ENCODE measurements at places on chromosomes 7 and 10.

DNA sequence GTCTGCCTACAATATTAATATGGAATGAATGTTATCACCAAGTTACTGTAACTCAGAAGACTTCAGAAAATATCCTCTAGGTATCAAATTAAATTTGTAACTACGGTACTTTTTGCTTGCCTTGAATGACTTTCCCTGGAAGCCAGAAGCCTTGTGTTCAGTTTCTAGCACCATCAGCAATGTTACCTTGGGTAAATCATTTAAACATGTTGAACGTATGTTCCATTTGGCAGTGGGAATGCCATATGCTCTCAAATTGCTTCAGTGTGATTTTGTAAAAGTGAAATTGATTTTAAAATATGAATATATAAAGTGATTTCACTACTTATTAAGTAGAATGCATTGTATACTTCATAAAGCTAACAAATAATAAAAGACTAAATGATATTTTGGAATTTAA lies 11.2 kb downstream of the RPA3 start:
- no peak for DNase-seq

- DNase-seq, result no peak
Observed at GRCh38 chr7:20267482-20267881, 50.3 kb upstream of the MACC1 start.

GRCh38 chr10:72068901-72069446 lies 19.4 kb downstream of the SPOCK2 start:
- no peak for DNase-seq

GRCh38 chr10:35637462-35637861 lies 4.6 kb downstream of the FZD8 start:
- DNase-seq, result no peak

DNA sequence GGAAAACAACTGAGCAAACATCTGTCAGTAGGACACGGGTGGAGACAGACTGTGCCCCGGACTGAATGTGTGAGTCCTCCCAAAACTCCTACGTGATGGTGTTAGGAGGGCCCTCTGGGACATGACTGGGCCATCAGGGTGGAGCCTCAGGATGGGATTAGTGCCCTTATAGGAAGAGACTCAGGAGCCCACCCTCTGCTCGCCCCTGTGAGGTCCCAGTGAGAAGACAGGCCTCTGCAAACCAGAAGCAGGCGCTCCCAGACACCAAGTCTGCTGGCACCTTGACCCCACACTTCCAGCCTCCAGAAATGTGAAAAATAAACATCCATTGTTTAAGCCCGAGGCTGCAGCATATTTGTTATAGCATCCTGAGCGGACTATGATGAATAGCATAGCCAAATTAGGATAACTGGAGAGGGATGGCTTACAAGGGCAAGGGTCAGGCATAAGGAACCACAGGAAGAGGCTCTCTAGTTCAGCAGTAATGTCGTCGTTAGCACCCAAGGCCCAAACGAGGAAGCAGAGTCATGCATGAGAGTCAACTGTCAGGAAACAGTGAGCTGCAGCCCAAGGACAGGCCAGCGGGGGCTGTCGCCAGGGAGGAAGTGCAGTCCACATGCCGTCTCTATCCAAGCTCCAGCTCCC lies 50.6 kb downstream of the PTPRN2 start:
- DNase-seq, result no peak

DNA sequence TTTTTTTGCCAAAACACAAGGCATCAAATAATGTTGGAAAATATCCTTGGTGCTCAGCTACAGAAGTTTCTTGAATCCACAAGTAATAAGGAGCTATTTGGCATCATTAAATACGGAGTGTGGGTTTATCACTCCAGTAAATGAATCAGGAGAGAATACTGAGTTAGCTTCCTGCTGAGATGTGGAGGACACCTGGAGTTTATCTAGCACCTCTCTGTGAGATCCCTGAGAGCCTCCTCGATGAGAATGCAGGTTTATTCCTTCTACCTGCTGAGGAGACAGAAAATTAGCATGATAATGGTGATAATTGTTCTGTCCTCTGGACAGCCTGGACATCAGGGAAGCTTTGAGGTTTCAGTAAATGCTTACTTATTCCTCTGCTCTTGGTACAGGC lies 40.5 kb downstream of the NRG3 start:
- no peak for DNase-seq

- peak; percentile 43 for DNase-seq
Observed at GRCh38 chr7:149742075-149742701, 31.2 kb downstream of the ZNF467 start.

DNA sequence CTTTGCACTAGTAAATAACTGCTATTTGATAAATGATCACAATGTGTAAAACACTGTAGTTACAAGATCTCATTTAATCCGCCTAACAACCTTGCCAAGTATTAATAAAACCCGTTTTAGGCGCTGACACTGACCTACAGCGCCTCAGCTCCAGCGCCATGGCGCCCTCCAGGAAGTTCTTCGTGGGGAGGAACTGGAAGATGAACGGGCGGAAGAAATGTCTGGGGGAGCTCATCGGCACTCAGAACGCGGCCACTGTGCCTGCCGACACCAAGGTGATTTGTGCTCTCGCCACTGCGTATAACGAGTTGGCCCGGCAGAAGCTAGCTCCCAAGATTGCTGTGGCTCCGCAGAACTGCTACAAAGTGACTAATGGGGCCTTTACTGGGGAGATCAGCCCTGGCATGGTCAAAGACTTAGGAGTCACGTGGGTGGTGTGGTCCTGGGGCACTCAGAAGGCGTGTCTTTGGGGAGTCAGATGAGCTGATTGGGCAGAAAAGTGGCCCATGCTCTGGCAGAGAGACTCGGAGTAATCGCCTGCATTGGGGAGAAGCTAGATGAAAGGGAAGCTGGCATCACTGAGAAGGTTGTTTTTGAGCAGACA lies 1.1 kb upstream of the TNPO3 start:
- DNase-seq, result no peak

DNA sequence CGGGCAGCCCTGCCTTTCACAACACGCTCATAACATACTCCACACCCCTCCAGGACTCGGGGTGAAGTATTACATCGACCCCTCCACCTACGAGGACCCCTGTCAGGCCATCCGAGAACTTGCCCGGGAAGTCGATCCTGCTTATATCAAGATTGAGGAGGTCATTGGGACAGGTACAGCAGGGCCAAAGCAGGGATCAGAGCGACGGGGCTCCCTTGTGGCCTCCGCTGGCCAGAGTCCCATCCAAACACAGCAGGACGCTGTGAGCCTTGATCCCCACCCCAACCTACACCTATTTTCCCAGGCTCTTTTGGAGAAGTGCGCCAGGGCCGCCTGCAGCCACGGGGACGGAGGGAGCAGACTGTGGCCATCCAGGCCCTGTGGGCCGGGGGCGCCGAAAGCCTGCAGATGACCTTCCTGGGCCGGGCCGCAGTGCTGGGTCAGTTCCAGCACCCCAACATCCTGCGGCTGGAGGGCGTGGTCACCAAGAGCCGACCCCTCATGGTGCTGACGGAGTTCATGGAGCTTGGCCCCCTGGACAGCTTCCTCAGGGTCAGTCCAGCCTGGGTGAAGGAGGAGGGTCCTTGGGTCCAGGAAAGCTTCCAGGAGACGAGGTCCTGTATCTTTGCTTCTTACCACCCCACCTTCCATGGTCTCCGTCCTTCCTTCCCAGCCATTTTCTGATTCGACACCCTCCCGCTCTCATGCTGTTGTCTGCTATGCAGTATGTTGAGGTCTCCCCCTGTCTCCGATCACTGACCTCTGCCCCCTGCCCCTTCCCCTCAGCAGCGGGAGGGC lies 13.5 kb downstream of the EPHB6 start:
- no peak for DNase-seq

GRCh38 chr7:157388301-157388700 lies 51.5 kb downstream of the DNAJB6 start:
- DNase-seq, result no peak

DNA sequence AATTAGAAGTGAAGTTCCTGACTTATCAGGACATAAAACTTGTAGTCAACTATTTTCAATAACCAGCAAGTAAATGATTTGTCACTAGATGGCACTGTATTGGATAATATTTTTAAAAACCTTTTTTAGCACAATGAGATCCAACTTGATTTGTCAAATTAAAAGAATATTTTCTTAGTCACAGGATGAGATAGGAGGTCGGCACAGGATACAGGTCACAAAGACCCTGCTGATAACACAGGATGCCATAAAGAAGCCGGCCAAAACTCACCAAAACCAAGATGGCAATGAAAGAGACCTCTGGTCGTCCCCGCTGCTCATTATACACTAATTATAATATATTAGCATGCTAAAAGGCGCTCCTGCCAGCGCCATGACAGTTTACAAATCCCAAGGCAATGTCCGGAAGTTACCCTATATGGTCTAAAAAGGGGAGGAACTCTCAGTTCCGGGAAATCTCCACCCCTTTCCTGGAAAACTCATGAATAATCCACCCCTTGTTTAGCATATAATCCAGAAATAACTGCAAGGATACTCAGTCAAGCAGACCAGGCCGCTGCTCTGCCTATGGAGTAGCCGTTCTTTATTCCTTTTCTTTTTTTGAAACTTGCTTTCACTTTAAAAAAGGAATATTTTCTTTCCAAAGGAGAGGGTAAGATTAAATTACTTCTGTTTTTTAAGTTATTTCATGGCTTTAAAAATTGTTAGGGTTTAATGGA lies 255.7 kb upstream of the MKLN1 start:
- DNase-seq, result peak; percentile 51

- no peak for DNase-seq
Observed at GRCh38 chr7:47507522-47507921, 74.4 kb downstream of the TNS3 start.

DNA sequence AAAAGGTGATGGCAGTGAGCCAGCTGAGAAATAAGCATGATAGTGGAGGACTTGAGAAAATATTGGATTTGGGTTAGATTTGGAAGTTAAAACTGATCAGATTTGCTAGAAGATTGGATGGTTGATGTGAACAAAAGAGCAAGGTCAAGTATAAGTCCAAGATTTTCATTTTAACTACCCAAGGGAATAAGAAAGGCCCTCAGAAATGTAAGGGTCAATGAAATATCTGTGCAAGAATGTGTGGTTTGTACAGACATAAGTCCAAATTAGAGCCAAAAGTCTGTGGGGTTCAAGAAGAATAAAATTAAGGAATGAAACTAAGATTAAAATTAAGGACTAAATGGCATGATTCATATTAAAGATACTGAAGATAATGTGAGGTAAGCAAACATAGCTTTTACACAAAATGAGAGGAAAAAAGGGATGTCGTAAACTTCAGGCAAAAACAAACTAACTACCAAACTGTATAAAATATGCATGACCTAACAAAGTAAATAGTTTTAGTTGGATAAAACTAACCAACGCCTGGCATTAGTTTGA lies 78.4 kb upstream of the CACNA2D1 start:
- no peak for DNase-seq

GRCh38 chr7:127896659-127897058 lies 134.6 kb downstream of the LRRC4 start:
- no peak for DNase-seq

GRCh38 chr7:888081-889024 lies 12.0 kb downstream of the GET4 start:
- no peak for DNase-seq

DNA sequence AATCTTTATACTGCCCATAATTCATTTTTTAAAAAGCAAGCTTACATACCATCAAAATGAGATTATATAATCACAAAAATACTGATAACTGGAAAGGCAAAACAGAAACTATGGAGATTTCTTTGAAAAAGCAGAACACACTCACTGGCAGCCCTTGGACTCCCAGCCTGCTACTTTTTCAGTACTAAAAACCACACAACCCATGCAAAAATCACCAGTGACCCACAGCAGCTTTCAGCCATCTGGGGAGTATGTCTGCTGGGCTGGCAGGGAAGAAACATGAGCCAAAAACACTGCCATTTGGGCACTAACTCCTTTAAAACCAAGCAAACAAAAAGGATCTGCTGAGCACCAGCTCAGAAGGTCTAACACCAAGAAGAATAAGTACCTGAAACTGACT lies 80.0 kb upstream of the DDC start:
- DNase-seq, result no peak

GRCh38 chr7:75762350-75762917 lies 9.6 kb downstream of the CCL26 start:
- no peak for DNase-seq

GRCh38 chr10:86599041-86599440 lies 55.3 kb upstream of the OPN4 start:
- no peak for DNase-seq

DNA sequence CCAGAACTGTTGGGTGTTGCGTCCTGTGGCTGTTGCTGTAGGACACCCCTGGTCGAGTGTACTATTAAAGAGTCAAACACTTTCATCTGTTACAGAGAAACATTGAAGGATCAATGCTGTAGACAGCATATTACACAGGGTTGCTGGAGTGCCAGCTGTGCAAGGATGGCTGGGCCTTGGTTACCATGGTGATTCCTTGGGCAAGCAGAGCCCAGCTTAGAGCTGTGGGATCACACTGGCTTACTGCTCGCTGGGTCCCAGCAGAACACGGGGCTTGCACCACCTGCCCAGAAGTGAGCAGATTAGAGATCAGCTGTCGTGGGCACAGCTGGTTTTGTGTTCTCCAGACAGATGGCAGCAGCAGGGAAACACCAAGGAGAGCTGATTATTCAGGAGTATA lies 76.0 kb downstream of the GPR141 start:
- DNase-seq, result no peak

DNA sequence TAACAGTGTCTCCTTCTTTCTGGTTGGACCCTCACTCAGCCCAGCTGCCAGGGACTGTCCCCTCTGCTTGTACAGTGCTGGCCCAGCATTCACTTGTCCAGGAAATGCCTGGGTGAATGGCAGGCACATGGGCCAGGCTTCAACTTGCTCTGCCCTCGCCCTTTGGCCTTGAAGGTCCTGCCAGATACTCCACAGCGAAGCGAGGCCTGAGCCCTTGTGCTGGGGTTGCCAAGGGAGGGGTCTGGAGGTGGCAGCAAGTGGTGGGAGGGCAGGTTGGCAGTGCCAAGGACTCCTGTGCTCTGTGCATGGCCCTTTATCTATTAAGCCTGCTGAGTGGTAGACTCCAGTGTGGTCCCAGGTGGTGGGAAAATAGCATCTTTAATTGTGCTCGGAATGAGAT lies 75.7 kb downstream of the CDH23 start:
- no peak for DNase-seq

DNA sequence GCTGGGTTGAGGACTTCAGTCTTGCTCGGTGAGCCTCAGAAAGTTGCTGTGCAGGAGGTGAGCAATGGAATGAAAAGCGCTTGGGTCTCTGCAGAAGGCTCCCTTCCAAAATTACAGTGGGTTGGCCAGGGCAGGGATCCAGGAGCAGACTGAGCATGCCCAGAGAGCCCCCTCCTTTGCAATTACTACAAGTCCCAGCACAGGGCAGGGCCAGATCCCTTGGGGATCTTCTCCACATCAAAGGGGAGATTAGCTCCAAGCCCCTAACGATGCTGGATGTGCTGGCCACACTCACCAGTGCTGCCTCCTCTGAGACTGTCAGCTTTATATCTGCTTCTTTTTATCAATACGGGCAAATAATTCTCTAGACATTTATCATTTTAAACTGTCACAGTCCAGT lies 337.5 kb downstream of the RPS24 start:
- DNase-seq, result no peak
